Activated CD8-positive, alpha-beta memory T cell treated with anti-CD3 and anti-CD28 coated beads for 4 hours (primary cell): ENCODE measurements at places on chromosomes 1 and 21.

- DNase-seq: no peak
Observed at GRCh38 chr1:224780736-224781135, 148.7 kb upstream of the DNAH14 start.

DNA sequence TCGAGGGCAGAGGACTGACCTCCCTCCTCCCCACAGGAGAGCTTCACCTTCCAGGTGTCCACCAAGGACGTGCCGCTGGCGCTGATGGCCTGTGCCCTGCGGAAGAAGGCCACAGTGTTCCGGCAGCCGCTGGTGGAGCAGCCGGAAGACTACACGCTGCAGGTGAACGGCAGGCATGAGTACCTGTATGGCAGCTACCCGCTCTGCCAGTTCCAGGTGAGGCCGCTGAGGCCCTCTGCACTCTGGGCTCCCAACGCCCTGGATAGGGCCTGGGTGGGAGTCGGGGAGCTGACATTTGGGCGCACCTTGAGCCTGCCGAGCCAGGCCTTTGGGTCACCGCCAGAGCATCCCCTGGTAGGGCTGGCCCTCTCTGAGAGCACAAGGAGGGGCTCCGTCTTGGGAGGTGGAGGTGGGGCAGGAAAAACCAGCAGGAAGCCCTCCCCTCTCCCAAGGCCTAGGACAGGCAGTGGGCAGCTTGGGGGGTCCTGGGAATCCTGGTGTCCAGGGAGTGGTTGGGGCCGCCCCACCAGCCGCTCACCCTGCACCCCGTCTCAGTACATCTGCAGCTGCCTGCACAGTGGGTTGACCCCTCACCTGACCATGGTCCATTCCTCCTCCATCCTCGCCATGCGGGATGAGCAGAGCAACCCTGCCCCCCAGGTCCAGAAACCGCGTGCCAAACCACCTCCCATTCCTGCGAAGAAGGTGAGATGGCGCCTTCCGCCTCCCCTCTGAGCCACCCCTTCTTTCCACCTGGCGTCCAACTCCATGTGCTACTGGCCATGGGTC lies 65.1 kb downstream of the PIK3CD start:
- DNase-seq: no peak

DNA sequence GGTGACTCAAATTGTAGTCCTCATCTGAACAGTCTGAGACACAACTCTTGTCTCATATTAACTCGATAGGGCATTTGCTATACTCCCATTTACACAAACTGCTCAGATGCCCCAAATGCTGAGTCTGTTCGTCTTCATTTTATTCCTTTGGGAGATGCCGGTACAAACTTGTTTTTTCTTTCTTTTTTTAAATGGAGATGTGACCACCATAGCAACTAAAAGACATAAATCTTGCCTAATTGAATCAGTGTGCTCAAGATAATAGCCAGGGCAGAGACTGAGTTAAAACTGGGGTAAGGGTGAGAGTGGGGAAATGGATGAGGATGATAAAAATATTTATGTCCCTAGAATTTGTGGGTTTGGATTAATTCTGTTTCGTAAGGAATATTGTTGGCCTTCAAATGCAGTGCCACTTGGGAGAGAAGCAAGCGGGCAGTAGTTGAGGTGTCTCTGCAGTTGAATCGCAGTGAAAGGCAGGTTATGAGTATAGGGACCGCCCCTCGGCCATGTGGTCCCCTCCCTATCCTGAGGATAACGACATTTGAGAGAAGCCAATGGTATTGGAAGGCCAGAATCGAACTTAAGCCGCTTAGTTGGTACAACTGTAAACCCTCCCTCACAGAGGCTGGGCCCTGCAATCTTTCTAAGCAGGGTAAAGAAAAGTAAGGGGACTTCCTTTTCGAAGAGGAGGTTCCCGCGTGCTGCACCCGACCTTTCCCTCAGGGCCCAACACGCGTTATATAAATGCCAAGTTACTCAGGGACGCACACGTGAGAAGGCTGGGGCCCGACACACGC lies 859 bp upstream of the LRRC8B start:
- DNase-seq: peak; percentile 64

DNA sequence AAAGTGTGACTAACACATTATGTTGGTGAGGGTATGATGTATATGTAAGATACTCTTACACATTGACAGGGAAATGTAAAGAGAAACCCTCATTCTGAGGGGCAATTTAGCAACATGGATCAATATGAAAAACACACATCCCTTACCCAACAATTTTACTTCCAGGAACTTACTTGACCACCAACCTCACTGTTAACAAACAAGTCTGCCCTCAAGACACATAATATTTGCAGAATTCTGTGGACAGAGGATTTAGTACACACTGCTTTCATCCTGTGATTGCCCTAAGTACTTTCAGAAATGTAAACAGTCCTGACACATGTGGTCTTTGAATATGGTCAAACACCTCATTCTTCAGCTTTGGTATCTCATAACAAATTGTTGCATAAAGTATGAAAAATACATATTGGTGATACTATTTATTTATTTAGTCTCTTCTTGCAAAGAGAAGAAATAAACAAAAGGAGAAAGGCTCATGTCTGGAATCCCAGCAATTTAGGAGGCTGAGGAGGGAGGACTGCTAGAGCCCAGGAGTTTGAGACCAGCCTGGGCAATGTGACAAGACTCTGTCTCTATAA lies 6.9 kb downstream of the USP48 start:
- DNase-seq: no peak

DNA sequence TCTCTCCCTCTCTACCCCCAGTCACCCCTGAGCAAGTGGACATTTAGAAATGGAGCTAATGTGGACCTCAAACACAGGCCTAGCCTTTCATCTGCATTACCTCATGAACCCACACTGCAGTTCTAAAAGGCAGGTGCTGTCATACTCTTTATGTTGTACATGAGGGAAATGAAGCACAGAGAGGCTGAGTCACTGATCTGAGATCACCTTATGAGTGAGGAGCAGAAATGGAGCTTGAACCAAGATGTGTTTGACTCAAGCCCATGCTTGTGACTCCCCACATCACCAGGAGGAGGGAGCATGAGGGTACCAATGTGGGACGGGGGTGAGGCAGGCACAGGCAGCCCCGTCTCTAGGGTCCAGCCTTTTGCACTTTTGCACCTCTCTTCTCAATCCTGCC lies 702.8 kb downstream of the PTPRU start:
- DNase-seq: no peak

- DNase-seq: no peak
Observed at GRCh38 chr1:25671929-25672328, 55.3 kb downstream of the MAN1C1 start.
